GDM1 (cell line): ENCODE measurements at places on chromosomes 7 and 10.

- DNase-seq = no peak
These were observed 177.6 kb downstream of the GNAI1 start for GRCh38 chr7:80312139-80312661.

GRCh38 chr10:818010-818409 lies 113.5 kb downstream of the LARP4B start:
- DNase-seq = no peak

DNA sequence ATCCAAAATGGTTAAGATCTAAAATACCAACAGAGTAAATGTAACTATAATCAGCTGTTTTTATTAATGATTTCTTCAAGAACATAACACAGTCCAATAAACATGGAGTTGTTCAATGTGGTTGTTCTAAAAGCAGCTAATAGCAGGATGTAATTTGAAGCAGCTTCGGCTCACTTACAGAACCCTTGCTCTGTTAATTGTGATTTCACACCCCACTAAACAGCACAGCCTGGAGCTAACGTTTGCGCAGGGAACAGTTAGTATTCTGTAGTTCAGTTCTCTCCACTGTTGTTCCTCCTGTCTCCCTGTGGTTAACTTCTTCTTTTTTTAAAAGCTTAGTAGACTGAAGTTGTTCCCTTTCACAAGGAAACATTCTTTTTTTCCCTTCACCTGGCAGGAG lies 104.0 kb downstream of the GRM3 start:
- no peak for DNase-seq

- DNase-seq = no peak
These were observed 185.4 kb downstream of the PHTF2 start for GRCh38 chr7:77983973-77984372.

DNA sequence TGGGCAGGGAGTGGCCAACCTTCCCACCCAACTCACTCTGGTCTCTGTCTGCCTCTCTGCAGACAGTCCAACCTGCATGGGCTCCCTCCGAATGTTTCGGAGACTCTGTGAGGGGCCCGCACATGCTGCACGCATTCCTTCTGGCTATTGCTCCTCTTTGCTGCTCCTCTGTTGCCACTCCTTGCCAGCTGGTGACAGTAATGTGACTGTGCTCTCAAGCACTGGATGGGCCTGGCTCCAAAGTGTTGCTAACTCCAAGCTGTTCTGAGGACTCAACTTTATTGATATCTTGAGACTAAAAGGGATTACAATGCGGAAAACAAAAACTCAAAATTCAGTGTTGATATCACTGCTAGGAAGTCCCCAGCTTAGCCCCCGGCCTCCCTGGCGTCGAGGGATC lies 105.4 kb upstream of the KIF5B start:
- DNase-seq = no peak

DNA sequence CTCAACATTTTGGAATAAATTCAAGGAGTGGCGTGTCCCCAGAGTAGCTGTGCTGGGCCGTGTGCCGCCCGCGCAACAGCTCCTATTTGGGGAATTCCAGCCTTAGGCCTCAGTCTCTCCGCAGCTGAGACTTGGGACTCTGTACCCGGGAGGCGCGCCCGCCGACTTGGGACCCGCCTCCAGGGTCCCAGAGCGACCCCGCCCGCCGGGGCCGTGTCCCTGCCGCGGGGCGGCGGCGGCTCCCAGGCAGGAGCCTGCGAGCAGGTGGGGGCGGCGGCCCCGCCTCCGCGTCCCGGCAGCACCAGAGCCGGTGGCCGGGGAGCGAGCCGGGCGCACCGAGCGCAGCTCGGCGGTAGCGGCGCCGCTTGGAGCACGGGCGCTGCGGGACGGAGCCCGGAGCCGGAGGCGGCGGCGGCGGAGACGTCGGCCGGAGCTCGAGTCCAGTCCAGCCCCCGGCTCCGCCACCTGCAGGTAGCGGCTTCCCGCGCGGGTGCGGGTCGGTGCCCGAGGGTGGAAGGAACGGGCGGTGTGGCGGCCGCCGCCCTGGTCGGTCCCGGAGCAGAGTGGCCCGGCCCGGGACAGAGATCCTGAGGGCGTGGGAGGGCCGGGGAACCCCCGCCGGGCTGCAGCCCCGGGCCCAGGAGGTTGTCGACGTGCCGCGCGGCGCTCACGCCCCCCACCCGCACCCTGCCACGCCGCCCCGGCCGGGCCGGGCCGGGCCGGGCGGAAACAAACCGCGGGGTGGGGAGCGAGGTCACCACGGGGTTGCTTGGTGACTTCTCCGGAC lies at the start of gene WIPF3:
TSS of gene WIPF3 (plus strand) at position 301 of the 787 bp plus-strand sequence. CDS start 28,217 bp downstream, outside the sequence.
- no peak for DNase-seq

DNA sequence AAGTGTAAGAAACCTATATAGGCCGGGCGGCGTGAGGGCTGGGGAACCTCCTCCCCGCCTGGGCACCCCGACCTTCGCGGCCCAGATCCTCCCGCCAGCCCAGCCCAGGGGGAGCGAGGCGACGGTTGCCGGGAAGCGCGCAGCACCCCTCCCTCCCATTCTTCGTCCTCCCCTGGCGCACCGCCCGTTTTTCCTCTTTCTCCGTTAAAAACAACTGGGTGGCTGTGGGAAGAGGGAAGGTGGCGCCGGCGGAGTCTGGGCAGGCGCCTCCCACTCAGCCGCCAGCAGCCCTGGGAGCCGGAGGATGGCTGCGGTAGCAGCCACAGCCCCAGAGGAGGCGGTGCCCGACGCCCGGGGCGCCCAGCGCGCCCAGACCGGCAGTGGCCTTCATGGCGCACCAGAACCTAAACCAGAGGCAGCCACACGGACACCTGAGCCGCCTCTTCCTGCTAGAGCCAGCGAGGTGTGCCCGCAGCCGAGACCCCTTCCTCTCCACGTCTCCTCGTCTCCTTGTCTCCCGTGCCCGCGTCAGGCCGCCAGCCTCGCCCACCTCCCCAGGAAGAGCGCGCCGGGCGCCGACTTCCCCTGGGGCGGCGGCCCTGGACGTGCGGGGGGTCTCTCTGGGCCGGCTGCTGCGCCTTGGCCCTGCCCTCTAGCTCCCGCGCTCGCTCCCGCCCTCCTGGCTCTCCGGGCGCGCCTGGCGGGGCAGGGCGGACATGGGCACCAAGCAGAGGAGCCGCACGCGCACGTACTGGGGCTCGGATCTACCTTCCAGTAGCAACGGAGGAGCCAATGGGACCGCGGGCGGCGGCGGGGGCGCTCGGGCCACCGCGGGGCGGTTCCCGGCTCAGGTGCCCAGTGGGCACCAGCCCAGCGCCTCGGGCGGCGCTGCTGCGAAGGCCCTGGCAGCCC lies 32.8 kb upstream of the SFTPD start:
- DNase-seq = peak; percentile 52

DNA sequence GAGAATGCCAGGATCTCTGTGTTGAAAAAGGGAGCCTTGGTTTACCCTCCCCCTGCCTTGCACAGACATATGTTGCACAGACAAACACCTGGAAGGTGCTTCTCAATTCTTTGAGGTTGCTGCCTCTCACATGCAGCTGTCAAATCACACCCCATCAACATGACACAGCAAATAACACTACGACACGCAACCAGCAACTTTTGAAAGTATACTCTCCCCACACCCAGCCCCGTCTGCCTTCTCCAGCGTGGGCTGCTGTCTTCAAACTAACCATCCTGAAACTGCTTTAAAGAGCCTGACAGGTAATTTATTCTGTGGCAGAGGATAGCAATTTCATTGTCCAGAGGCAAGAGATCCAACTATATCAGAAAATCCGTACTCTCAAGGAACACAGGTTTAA lies 136.1 kb downstream of the PLXNA4 start:
- DNase-seq = no peak

GRCh38 chr10:102781921-102782557 lies 38.3 kb downstream of the WBP1L start:
- no peak for DNase-seq

- no peak for DNase-seq
These were observed 191.8 kb downstream of the TRIL start for GRCh38 chr7:28766359-28766758.

GRCh38 chr10:19488592-19489280 lies 327.5 kb upstream of the PLXDC2 start:
- DNase-seq = no peak

DNA sequence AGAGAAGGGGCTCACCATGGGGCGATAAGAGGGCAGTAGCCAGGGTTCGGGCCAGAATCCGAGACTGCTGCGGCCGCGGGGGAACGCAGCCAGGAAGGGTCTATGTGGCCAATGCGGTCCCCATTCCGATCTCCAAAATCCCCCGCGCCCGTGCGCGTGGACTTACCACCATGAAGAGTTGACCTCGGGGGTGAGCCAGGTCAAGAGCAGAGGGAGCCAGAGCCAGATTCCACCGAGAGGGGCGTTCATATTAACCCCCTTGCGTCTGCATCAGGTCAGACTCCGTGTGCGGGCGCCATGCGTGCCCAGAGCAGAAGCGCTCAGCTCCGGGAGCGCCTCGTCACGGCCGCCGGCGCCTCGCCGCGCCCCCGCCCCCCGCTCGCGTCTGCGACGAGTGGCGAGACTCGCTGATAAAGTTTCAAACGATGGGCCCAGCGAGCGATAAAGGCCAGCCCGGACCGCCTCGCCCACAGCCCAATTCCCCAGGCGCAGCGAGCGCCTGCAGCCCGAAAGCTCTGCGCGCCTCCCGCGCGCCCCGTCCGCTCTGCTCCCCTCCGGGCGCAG lies at the start of gene WNT2:
TSS of gene WNT2 (minus strand) at position 318 of the 564 bp plus-strand sequence. CDS start at position 249, 69 bp downstream.
- no peak for DNase-seq

DNA sequence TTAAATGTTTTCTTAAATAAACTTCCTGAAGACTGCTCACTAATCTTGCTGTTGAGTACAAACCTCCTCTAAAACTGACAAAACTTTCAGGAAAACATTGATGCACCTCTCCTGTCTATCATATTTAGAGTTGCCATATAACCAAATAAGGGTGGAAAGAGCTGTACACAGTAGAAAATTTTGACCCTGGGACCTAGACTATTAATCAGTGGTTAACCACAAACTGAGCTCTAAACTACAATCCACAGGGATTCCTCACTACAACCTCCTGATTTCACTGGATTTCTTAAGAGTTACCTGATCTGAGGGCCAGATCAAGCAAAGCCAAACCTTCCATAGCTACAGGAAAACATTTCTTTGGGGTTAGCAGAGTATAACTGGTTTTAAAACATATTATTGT lies 39.9 kb upstream of the WNT16 start:
- DNase-seq = no peak

DNA sequence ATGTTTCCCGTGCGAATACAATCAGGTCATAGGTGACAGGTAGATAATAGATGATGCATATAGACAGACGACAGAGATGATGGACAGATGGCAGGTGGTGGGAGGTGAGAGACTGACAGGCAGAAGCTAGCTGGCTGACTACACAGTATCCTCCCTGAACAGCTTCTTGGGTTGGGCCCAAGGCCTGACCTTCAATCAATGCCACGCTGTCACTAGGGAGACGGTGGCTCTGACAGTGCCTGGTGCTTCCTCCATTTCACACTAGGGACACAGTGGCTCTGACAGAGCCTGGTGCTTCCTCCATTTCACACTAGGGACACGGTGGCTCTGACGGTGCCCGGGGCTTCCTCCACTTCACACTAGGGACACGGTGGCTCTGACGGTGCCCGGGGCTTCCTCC lies 200.1 kb downstream of the DIP2C start:
- DNase-seq = no peak

GRCh38 chr7:140027858-140028257 lies 34.9 kb downstream of the PARP12 start:
- DNase-seq = no peak

DNA sequence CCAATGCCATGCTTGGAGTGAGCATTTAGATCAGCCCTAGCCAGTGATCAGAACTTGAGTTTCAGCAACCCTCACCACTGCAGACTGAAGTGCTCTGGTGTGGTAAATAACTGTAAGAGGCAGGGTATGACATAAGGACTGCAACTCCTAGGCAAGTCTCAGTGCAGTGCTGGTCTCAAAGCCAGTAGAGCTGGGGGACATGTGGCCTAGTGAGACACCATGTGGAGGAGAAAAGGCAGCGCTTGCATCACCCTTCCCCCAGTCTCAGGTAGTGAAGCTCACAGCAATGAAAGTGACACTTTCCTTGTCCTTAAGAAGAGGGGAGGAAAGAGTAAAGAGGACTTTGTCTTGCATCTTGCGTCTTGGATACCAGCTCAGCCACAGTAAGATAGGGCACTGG lies 386.8 kb upstream of the POT1 start:
- peak; percentile 61 for DNase-seq

- no peak for DNase-seq
These were observed 118.0 kb upstream of the KMT2C start for GRCh38 chr7:152553671-152554317.

DNA sequence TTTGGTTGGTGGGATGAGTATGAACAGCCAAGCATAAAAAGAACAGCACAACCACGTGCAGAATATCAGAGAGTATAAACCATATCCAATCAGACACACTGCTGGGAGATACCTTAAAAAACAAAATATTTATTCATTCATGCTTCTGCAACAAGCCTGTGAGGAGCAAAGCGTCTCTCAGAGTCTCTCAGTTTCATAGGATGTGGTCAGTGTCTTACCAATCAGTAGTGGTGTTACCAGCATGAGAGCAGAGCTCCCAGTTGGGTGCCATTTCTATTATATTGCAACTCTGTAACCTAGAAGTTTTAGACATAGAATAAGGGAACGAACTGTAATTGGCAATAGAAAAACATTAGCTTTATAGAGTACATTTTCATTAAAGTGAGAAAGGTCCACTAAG lies 445.9 kb upstream of the LRRN3 start:
- no peak for DNase-seq

- no peak for DNase-seq
These were observed 117.2 kb upstream of the CAV2 start for GRCh38 chr7:116382375-116382774.

DNA sequence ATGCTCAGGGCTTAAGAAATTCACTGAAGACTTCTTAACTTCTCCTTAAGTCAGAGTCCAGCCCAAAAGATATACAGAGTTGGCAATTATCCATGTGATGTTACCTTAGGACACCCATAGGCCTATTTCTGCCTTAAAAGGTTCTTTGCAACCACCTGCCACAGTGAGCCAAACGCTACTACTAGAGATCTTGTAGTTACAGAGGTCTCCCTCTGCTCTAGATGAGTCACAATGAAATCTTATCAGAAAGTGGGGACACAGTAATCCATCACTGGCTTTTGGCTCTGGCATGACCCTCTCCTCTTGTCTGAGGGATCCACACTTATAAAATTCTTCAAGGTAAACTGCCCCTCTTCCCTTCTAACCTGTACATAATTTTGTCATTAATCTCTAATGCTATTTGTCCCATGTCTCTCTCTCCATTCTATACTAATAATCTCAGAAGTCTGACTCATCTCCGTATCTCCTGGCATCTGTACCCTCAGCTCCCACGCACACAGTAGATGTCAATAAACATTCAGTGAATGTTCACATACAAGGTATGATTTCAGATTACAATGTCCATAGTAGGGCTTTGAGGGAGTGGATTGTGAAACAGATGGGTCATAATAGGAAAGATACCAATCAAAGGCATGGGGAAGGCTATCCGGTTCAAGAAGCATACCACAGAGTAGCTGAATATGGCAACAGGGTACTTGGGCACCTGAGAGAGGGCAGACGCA lies 112.1 kb downstream of the SGMS1 start:
- DNase-seq = no peak
